HS-27A (cell line): ENCODE measurements at places on chromosomes 5 and 9.

GRCh38 chr5:122195802-122196394 lies 66.6 kb downstream of the ZNF474 start:
- no peak for DNase-seq

DNA sequence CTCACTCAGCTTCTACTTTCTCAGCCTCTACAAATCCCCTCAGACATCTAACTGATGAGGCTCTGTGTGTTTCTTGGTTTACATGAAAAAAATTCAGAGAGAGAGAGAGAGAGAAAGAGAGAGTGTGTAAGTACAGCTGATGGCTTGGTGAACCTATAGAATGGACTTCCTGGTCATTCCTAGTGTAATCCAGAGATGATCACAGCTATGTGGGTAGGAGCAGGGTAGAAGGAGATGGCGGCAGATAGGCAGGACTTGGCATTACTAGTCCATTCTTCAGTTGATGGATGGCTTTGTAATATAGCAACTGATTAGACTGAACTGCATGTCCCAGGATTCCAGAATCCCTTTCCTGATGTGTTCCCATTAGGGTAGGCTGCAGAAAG lies 429.3 kb upstream of the CLINT1 start:
- no peak for DNase-seq

DNA sequence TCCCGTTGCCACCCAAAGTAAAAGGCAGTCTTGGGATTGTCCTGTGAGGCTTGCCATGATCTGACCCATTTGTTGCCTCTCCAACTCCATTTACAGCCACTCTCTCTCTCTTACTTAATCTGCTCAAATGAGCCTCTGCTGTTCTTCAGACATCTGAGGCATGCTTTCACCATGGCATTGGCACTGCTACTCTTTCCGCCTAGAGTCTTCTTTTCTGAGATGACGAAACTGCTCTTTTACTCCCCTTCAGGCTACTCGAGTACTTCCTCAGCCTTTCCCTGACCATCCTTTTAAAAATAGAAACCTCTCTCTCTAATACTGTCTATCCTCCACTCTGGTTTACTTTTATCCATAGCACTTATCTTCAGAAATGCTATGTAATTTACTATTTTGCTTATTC lies 9.0 kb downstream of the FOCAD start:
- no peak for DNase-seq

DNA sequence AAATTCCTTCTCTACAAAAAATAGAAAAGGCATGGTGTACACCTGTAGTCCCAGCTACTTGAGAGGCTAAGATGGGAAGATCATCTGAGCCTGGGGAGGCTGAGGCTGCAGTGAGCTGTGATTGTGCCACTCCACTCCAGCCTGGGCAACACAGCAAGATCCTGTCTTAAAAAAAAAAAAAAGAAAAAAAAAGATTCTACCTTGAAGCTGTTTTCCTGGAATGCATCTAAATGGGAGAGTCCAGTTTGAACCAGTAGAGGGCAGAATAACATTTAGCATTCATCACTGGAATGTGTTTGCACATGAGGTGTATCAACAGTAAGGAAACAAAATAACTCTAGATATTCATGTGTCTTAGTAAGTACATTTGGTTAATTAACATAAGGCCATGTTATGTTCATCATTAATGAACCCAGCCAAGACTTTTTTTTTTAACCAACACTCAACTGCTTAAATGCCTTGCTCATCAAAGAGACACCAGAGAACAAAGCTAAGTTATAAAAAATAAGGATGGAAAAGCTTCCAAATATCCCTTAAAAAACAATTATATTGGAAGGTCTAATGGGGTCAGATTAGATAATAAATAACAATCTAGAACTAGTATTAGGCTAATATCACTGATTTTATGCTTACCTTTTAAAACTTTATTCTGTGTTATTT lies 16.1 kb downstream of the IFNE start:
- DNase-seq = peak; percentile 29
